Tongue (tissue), 3 donors: ENCODE measurements at places on chromosomes 5 and 9. TPM values are rescaled to one million over a fixed set of nuclear protein-coding genes. Genes with fewer than 3 reads are reported as not detected.

DNA sequence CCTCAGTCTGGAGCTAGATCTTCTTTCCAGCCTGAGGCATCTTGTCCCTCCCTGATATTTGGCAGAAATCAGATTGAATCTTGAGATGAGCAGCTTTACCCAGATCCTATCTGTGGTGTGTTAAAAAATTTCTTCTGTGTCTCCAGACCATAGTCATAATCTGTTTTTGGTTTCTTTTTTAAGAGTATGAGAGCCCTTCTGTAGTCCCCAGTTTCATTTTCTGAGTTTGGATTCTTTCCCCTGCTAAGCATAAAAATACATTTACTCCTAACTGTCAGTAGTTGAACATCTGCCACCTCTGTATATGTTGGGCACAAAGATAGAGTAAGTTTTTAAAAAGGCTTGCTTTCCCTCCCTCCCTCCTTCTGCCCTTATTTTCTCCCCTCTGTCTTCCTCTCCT, 137.7 kb downstream of the CNTLN start:
- no peak for DNase-seq

- DNase-seq = peak; percentile 98
Observed at GRCh38 chr5:160399402-160400353, at the start of gene FAM200C. FAM200C (minus strand) TSS chr5:160400054; CDS start chr5:160395490, 4,564 bp downstream.

DNA sequence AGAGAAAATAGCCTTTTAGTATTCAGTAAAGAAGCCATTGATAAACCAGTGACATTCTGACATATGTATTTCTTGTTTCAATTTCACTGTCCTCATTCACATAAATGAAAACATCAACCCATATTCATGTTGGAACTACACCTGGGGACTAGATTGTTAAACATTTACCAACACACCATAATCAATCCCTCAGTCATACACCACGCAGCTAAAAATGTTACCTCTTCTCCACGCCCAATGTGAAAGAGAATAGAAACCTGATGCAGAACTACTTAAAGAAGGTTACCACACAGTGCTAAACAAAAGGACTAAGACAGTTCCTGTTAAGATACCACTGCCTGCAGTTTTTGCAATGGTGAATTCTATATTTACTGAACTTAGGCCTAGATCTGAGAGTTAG, 518.9 kb downstream of the PRELID2 start:
- DNase-seq = no peak

DNA sequence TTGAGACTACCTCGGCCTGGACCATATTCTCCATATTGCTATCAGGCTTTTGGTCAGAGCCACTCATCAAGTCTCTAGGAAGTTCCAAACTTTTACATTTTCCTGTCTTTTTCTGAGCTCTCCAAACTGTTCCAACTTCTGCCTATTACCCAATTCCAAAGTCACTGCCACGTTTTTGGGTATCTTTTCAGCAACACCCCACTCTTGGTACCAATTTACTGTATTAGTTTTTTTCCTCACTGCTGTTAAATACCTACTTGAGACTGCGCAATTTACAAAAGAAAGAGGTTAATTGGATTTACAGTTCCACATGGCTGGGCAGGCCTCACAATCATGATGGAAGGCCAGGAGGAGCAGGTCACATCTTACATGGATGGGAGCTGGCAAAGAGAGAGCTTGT, 507.8 kb upstream of the ZNF608 start:
- DNase-seq = no peak

DNA sequence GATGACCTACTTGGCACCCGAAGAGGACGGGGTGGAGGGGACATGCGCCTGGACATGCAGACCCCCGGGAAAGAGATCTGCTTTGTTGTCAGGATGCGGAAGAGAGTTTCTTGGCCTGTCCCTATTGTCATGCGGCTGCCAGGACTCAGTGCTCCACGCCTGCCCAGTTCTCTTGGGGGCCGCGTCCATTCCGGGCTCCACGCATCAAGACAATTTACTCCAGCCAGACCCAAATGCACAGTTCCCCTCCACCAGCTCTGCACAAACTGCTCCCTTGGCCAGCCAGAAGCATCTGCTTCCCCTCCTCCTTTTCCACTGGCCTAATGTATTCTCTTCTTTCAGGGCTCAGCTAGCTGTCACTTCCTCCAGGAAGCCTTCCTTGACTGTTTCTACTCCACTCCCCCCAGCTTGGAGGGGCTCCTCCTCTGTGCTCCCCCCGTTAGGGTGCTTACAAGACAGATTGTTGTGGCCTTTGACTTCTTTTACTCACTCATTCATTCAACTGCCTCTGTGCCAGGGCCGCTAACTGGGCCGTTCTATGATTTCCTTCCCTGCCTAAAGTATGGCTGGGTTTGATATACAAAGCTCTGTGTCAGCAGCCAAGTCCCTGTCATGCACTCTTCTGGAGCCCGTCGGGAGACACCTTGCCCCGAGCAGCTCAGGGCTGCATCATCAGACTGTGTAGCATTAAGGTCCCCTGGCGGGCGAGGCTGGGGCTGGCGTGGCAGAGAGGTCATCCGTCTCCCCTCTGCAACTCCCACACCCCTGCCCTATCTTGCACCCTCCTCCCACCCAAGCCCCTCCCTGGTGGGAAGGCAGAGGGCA, 6.6 kb downstream of the FIBCD1 start:
- peak; percentile 68 for DNase-seq

GRCh38 chr5:29758986-29759421, 1434.5 kb upstream of the CDH6 start:
- no peak for DNase-seq

- DNase-seq = no peak
Observed at GRCh38 chr9:128742401-128742800, 18.5 kb upstream of the ZDHHC12 start.

DNA sequence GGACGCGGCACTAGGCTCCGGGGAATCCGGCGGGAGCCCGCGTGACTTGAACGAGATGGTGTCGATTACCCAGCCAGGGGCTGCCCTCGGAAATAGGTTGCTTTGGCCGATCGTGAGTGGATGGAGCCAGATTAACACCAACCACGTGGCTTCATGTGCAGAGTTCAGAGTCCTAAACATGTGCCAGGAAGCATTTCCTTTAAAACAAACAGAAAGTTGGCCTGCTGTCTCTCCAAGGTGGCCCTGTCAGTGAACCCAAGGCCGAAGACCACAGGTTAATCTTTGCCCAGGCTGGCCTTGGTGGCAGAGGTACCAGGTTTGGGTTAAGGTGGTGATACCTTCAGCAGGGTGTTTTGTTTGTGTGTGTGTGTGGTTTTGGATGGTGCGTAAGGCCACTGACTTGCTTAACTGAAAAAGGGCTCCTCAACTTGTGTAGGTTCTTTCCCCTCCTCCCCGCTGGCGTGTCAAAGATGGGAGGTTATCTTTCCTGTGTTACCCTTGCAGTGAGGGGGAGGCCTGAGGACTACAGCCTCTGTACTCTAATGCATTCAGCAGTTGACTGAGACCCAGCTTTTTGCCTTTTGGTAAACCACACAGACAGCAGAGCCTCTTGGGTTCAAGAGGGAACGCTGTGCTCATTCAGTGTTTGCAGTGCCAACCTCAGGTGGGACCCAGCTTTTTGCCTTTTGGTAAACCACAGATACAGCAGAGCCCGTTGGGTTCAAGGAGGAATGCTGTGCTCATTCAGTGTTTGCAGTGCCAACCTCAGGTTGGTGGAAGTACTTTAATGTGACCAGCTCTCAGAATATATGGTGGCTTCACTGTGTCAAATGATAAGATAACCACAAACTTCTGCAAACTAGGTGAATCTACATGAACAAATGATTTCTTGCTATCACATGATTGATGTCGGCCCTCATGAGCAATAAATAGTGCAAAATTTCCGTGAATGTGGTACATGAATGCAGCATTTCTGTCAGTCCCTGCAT, 1.4 kb downstream of the IQGAP2 start:
- DNase-seq = no peak

DNA sequence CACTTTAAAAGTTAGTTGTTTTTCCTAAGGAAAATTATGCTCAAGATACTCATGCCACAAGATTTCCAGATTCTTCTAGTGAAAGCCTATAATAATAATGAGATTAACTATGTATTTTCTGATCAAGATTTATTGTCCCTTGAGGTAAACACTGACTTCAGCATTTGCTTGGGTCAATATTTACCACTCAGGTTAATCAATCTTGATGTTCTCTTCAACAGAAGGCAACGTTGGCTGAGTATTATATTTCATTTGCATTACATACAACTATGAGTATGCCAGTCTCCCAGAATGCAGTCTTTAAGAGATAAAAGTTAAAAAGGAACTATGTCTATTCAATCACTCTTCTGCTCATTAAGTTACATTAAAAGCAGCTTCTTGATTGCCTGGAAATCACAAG, 115.6 kb downstream of the GPR21 start:
- no peak for DNase-seq

DNA sequence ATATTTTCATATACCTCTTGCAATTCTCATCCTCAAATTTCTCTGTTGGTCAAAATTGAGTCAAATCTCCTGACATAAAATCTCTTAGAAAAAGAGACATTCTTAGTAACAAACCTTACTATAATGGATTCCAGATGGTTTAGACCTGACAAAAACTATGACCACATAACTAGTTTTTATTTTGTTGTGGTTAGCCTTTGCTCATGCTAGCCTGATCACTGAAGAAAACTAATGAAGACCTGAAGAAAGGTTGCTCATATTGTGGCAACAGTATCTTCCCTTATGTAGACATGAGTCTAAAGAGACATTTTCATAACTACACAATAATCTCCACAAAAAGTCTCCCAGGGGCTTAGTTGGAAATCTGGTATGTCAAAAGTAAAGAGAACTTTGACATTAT, 274.1 kb upstream of the TMEM161B start:
- DNase-seq = no peak

- no peak for DNase-seq
Observed at GRCh38 chr9:19689328-19690101, 99.3 kb downstream of the SLC24A2 start.

CTXN3 gene
- 4.6 TPM for total RNA-seq

TMEM174 gene
- not detected for total RNA-seq

CREB3 gene
- 20.3 TPM for total RNA-seq

TLX3 gene
- not detected for total RNA-seq

PCDHA6 gene
- total RNA-seq = 0.82 TPM
